PC-9 (cell line): ENCODE measurements at places on chromosomes 5 and 9.
A peak's percentile ranks its signal among the peaks of the same experiment; 100 is the strongest.

DNA sequence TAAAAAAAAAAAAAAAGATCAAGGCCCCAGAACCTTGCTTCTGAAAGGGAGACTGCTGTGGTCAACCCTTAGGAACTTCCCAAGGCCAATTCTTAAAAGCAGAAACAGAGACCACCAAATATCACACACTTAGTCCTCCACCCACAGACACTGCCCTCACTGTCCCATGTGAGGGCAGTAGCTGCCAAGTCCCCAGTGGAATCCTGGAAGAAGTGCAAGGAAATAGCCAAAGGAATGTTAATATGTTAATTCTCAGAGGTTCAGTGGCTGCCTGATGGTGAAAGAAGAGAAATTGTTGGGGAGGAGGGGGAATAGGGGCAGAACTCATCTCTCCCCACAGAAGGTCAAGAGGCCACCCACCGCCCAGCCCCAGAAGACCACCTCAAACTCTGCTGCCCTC, 23.1 kb downstream of the FSTL4 start:
- no peak for DNase-seq

DNA sequence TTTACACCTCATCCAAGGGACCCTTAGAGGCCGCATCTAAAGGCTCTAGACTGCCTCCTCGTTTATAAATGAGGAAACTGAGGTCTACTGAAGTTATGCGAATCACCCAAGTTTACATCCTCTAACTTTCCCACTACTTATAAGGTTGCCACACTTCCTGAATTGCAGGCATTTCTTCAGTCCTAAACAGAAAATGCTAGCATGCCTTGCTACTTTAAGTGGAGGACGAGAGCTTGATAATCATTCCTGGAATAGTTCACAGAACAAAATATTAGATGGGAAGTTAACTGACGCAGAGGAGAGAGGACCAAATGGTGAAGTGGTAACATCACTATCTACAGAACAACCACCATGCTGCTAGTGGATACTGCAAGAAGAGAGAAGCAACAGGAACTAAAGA, 85.8 kb downstream of the GNAQ start:
- no peak for DNase-seq

GRCh38 chr5:148374690-148375360, 8.9 kb upstream of the FBXO38 start:
- DNase-seq, result peak; percentile 48

DNA sequence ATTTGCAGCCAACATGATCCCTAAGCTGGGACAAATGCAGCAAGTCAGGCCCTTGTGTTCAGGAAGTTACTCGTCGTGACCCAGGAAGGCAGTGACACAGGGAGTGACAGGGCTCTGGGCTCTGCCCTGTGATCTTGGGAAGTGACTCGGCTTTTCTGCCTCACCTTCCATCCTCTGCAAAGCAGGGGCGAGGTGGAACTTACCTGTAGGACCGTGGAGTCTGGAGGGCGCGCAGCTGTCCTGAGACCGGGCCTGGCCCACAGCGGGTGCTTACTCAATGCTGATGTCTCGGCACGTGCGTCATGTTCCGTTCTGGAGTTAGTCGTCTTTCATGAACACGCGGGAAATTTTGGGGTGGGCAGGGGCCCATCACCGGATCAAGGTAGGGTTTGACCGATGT, 22.8 kb upstream of the LPCAT1 start:
- DNase-seq, result peak; percentile 63

- DNase-seq, result no peak
Observed at GRCh38 chr9:18703901-18704379, 230.0 kb downstream of the ADAMTSL1 start.
